ENCODE measurements at places on chromosomes 6 and 20.

GRCh38 chr6:105024803-105025202 is 67.9 kb downstream of the LIN28B start:
- DNase-seq: no peak

DNA sequence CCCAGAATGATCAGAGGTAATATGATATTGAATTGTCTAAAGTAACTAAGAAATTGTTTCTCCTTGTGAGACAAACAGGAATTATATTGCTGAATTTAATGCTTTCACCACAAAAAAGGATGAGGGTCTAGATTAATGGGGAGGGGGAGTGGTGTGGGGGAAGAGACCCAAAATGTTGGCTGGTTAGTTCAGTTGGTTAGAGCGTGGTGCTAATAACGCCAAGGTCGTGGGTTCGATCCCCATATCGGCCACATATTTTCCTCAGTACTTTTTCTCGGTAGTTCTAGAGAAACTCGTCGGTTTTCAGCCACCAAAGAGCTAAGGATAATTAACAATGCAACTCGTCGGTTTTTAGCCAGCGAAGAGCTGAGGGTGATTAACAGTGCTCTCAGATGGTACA is 26.3 kb downstream of the PRSS16 start:
- no peak for DNase-seq

DNA sequence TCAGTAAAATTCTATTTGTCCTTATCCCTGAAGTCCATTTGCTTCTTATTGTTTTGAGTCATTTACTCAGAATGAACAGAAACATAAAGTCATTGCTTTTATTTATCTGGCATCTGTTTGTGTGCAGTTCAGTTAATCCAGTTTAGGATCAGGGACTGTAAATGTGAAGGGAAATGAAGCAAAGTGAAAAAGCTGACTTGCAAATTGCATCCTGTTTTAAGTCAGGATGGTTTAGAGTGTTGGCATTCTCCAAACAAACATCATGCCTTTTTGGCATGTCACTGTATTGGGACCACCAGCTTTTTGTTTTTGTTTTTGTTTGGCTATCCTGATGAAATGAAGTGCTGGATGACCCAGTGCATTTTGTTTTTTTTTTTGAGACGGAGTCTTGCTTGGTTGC is 100.2 kb upstream of the CLDN20 start:
- DNase-seq: no peak

GRCh38 chr20:40547483-40548091 is 141.4 kb downstream of the MAFB start:
- DNase-seq: no peak

GRCh38 chr6:15518057-15518456 is 144.8 kb downstream of the DTNBP1 start:
- DNase-seq: no peak

DNA sequence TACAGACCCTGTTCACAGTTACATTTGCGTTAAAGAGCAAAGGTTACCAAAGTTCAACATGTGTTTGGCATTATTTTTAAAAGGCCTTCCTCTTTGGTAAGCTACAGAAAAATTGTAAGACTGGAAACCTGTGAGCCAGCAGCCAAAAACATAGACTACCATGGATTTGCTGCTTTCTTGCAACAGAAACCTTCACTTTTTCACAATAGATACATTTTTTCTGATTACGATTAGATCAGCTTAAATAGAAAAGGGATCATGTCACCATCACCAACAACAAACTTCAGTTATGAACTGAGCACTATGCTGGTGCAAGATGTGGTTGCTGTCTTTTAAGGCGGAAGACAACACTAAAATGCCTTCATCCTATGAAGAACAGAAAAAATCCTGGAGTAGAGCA is 112.3 kb upstream of the MARCKS start:
- no peak for DNase-seq

GRCh38 chr6:143224516-143224915 is 163.8 kb downstream of the AIG1 start:
- no peak for DNase-seq

- DNase-seq: no peak
Observed at GRCh38 chr20:47598911-47599744, 97.4 kb downstream of the NCOA3 start.

- DNase-seq: no peak
Observed at GRCh38 chr6:148747145-148747470, 278 bp downstream of the UST start.

GRCh38 chr6:130674604-130675003 is 152.6 kb upstream of the SMLR1 start:
- no peak for DNase-seq

GRCh38 chr6:2799936-2800527 is 34.8 kb downstream of the WRNIP1 start:
- DNase-seq: no peak

GRCh38 chr6:156804402-156804801 is 27.2 kb downstream of the ARID1B start:
- no peak for DNase-seq

- no peak for DNase-seq
Observed at GRCh38 chr6:8527818-8528217, 92.5 kb upstream of the SLC35B3 start.

DNA sequence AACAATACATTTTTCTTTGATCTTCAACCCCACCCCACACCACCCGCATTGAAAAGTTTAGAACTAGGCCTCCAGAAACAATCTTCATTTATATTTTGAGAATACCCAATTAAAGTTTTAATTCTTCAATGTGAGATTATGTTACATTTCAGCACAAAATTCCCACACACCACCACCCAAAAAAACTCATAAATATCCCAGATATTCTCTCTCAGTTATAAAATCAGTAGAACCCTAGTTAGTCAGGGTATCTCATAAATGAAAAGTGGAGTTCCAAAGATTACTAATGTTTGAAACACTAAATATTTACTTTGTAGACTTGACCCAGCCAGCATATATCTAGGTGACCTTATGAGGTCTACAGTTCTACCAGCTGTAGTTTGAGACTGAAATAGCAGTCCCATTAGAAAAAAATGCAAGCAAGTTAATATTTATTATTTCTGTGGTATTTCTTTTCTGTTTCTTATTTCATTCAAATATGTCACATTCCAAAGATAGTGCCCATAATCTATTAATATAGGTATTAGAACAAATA is 371.0 kb downstream of the TENT5A start:
- no peak for DNase-seq

- DNase-seq: no peak
Observed at GRCh38 chr20:39909447-39909846, 779.6 kb downstream of the MAFB start.

DNA sequence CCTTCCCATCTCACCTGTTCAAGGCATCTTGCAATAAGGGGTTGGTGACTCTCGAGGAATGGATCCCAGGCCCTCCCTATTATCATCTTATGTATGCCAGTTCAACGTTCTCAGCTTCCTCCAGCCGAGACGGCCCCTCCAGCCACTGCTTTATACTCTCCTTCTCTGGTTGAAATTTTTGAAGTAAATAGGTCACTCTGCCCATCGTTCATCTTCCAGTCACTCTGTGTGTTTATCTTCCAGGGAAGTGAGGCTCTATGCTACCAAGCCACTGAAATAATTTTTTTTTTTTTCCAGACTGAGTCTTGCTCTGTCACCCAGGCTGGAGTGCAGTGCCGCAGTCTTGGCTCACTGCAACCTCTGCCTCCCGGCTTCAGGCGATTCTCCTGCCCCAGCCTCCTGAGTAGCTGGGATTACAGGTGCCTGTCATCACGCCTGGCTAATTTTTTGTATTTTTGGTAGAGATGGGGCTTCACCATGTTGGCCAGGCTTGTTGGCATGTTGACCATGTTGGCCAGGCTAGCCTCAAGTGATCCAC is 17.0 kb downstream of the PTPN1 start:
- no peak for DNase-seq

Data from NCI-H446 (cell line).